ENCODE measurements at places on chromosomes 16 and 17. TPM values are rescaled to one million over a fixed set of nuclear protein-coding genes. Genes with fewer than 3 reads are reported as not detected.

DNA sequence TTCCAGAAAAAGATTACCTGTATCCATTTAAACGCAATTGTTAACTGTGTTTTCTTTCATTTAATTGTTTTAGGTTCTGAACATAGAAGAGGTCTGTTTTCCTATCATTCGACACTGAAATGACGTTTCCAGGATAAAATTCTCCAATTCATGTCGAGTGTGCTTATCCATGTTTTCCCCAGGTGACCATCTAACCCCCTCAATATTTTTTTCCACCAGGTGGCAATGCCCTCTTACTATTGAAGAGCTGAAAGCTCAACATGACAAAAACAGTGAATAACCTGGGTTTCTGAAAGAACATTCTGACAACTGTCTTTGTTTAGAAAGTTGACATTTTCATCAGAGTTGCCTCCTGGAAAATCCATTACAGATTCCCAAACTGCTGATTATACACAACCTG lies 948.7 kb downstream of the KCNJ2 start:
- peak; percentile 18 for DNase-seq

- DNase-seq: peak; percentile 29
These were observed 11.0 kb downstream of the GRIN2A start for GRCh38 chr16:10171221-10171620.

Gene SDR42E2
- polyA plus RNA-seq: not detected

DNA sequence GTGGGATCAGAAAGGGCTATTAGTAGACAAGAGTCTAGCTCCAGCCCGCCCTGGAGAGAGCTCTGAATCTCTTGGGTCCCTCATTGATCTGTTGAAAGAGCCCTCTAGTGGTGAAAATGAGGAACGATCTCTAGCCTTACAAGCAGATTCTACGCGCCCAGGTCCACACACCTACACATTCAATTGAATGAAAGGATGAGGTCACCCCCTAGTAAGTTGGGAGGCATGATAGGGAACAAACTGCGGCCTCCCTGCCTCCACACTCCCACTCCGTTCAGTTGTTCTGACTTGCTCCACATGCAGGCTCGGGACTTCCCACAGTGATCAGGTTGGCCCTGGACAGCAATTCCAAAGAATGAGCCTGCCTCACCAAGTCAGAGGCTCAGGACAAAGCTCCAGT lies 2.9 kb upstream of the CACNG3 start:
- peak; percentile 23 for DNase-seq

Gene C17orf50
- polyA plus RNA-seq: not detected

Gene TAT
- not detected for polyA plus RNA-seq

Gene CCL16
- polyA plus RNA-seq: not detected

- no peak for DNase-seq
These were observed 369.1 kb downstream of the CPPED1 start for GRCh38 chr16:12434567-12434966.

Gene MMP28
- polyA plus RNA-seq: 1.1 TPM

- peak; percentile 79 for DNase-seq
These were observed 96.8 kb upstream of the ELAC2 start for GRCh38 chr17:13114601-13115031.

GRCh38 chr17:27544350-27545131 lies 86.4 kb upstream of the LGALS9 start:
- DNase-seq: peak; percentile 59

DNA sequence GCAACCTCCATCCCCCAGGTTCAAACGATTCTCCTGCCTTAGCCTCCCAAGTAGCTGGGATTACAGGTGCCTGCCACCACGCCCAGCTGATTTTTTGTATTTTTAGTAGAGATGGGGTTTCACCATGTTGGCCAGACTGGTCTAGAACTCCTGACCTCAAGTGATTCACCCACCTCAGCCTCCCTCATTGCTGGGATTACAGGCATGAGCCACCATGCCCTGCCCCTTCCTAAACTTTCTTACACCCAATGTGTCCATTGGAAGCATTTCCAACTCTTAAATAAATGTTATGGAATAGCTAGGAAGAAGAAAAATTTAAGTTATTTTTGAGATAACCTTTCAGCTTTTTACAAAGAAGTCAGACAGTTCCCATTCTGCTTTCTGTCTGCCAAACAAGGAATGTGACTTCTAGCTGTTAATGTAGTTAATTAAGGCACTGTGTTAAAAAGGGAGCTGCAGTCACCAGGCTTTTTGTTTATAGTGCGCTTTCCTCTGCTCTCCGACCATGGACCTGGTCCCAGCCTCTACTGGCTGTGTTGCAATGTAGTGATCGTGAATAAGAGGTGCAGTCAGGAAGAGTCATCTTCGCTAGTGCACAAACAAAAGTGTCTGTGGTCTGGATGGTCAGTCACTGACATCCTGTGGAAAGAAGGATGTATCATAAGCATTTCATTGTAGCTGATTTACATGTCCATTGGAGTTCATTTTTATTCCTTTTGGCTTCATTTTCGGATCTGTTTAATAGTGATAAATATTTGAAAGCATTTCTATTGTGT lies 39.7 kb downstream of the USP10 start:
- DNase-seq: peak; percentile 94

- no peak for DNase-seq
These were observed 101.8 kb upstream of the CIBAR2 start for GRCh38 chr16:85213926-85214675.

DNA sequence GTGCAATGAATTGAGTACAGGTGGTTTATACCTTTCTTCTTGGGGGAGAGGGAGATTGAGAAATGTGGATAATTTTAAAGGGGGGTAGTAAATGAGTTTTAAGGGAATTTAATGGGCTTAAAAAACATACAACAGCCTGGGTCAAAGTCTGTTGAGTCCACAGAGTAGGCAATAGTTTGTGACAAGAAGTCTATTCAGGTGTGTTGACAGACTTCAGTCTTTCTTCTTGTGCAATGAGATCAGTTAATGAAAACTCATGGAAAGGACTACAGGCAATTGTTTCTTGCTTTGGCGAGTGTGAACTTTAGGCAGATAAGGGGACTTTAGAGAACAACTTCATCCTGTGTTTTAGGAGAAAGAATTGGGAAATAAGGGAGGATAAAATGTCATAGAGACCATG lies 507.8 kb upstream of the CA10 start:
- no peak for DNase-seq

- no peak for DNase-seq
These were observed 1.2 kb upstream of the BLTP2 start for GRCh38 chr17:28646039-28646754.

DNA sequence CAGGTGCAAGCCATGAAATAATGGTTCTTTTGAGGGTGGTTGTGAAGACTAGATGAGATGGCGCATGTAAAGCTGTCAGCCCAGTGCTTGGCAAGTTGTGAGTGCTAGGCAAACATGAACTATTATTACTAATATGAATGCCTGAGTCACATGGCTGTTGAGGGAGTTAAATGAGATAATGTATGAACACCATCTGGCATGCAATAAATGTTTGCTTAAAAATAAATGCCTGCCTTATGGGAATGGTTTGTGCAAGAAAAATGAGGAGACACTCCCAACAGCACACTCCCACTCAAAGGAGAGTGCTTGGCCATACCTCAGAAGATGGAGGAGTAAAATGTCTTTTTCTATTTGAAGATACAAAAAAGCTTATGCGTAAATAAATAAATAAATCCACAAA lies 3.6 kb downstream of the MAPK3 start:
- no peak for DNase-seq

DNA sequence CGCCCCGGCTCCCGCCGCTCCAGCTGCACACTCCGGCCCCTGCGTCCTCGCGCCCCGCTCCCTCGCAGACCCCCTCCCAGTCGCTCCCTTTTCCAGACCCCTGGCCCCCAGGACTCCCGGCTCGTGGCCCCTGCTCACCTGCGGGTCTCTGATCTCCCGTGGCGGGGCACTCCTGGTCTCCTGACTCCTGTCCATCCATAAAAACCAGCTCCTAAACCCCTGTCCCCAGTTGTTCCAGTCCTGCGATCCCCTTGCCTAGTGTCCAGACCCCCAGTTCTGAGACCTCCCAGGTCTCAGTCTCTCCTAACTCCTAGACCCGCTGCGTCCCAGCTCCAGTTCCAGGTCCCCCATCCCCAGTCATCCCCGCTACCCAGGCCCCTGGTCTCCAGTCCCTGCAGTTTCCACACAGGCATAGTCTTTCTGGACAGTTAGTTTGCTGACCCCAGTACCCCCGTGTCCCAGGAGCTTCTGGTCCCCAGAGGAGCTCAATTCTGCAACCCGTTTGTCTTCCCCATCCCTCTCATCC lies 379 bp downstream of the SNX29 start:
- DNase-seq: no peak

Gene PNMT
- not detected for polyA plus RNA-seq

GRCh38 chr16:85659805-85660511 lies 28.8 kb downstream of the GINS2 start:
- peak; percentile 50 for DNase-seq

Gene KRT25
- not detected for polyA plus RNA-seq

Gene IGSF6
- not detected for polyA plus RNA-seq

Gene SMPD3
- 0.01 TPM for polyA plus RNA-seq

GRCh38 chr17:17356931-17357270 lies 53.7 kb downstream of the NT5M start:
- DNase-seq: no peak

DNA sequence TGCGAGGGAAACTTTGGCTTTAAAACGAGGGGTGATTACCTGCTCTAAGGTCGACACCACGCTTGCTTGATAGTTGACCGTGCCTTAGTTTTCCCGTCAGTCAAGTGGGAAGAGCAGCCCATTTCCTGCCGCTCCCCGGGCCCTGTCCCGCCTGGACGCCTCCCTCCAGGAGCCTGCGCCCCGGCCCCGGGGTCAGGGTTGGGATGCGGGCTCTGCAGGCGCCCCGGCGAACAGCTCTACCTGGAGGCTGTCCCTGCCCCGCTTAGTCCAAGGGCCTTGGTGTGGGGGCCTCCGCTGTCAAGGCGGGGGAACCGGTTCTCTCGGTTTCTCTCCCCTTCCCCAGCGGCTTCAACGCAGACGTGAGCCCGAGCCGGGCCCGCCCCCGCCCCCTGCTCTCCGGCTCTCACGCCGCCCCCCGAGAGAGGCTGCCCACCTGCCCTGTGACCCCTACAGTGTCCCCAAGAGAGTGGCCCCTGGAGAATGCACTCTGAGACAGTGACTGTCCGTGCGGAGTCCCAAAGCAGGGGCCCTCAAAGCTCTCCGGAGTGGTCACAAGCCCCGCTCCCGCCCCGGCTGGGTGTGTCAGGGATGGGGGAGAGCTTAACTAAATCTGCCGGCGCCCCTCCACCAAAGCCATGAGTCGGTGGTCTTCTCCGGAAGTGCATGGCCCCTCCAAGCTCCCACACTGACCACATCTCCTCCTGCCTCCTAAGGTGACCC lies 117.4 kb upstream of the SMURF2 start:
- no peak for DNase-seq

All from fibroblast of lung (primary cell).